ENCODE measurements at places on chromosomes 5 and 9.

GRCh38 chr9:129408535-129409215 is 212.2 kb downstream of the C9orf50 start:
- no peak for DNase-seq

- DNase-seq = no peak
Measured at GRCh38 chr5:7638456-7638855, 212.5 kb downstream of the CFAP90 start.

DNA sequence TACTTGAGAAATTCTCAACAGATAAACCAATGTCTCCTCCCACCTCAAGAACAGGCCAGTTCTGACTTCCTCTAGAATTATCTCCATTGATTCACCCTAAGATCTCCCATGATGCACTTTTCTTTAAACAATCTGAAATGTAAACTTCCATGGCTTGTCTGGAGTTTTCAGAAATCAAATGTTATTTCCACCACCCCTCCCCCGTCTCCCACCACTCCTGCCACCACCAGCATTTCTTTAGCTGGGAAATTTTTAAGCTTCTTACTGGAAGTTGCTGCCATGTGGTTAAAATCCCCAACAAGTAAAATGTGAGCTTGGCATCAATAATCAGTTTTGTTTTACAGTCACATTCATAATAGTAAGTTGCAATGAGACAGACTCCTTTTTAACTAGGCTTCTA is 32.8 kb upstream of the BASP1 start:
- DNase-seq = no peak

DNA sequence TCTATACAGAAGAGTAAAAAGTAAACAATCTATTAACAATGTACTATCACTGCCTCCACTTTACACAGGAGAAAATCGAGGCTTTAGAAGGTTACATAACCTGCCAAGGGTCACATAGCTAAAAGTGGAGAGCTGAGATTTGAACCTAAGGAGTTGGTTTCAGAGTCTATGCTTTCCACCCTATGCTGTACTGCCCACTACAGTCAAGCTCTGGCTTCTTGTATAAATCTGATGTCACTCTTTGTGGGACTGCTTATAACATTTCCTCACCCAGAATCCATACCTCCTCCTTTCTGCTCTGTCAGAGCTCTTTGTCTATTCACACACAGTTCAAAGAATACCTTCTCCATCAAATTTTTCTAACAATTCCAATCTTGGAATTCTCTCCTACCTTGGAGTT is 503.1 kb downstream of the RAB3C start:
- no peak for DNase-seq
